SJSA1 (cell line): ENCODE measurements at places on chromosomes 16 and 17.
A peak's percentile ranks its signal among the peaks of the same experiment; 100 is the strongest.

GRCh38 chr17:62724398-62725146 is 83.5 kb downstream of the MARCHF10 start:
- no peak for DNase-seq

DNA sequence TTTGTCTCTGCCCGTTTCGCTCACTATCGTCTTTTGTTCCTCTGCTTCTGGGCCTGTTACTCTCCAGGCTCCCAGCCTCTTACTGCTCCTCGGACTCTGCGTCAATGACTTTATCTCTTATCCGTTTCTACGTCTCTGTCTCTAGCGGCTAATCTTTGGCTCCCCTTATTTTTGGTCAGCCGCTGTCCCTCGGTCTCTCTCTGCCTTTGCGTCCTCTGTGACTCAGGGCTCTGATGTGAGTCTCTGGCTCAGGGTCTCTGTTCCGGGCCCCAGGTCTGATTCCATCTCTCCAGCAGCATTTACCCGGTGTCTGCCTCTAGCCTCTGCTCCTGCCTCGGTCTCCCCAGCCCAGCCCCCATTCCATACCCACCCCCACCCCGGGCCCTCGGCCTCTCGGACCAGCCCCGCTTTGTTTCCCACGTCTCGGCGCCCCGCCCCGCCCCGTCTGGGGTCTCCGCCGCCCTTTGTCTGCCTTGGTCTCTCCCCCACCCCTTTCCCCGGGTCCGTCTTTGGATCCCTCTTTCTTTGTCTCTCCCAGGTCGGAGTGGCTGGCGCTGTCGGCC is 547 bp upstream of the ZNF48 start:
- DNase-seq, result peak; percentile 37

GRCh38 chr17:40531051-40531991 is 29.9 kb upstream of the TNS4 start:
- DNase-seq, result no peak

DNA sequence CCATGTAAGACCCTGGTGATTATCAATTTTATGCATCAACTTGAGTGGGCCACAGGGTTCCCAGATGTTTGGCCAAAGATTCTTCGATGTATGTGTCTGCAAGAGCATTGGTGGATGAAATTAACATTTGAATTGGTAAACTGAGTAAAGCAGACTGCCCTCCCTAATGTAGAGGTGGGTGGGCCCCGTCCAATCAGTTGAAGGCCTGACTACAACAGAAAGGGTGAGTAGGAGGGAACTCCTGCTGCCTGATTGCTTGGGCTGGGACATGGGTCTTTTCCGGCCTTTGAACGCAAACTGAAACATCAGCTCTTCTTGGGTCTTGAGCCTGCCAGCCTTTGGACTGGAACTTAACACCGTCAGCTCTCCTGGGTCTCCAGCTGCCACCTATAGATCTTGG is 90.6 kb downstream of the BMERB1 start:
- no peak for DNase-seq

DNA sequence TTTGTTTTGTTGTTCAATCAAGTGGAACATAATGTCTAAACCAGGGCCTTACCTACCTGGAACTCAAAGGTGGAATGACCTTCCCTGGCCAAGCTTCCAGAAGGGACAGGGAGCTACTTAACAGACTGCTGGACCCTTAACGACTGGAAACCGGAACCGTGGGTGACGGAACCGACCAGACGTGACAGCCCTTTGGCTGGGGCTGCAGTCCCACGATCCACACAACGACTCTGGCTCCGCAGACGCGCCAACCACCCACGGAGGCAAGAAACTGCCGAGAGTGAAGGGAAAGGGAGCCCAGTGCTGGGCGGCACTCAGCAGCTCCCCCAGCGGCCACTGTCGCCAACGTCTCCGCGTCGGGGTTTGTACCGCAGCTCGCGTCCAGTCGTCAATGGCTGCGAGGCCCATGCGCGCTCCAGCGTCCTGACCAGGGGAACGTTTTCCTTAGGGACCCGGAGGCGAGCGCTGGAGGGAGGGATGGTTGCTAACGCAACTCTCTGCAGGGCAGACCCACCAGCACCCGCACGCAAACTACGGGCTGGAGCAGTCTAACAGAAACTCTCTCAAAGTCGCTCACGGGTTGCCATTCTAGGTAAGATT is 5.5 kb upstream of the KIF22 start:
- peak; percentile 67 for DNase-seq

- DNase-seq, result no peak
Measured at GRCh38 chr17:68238164-68238870, 9.5 kb upstream of the AMZ2 start.

GRCh38 chr16:49615576-49615975 is 240.3 kb downstream of the ZNF423 start:
- peak; percentile 28 for DNase-seq

GRCh38 chr17:80832266-80832676 is 159.4 kb upstream of the CHMP6 start:
- DNase-seq, result peak; percentile 87

- no peak for DNase-seq
Measured at GRCh38 chr17:57104461-57105175, 19.6 kb downstream of the AKAP1 start.

DNA sequence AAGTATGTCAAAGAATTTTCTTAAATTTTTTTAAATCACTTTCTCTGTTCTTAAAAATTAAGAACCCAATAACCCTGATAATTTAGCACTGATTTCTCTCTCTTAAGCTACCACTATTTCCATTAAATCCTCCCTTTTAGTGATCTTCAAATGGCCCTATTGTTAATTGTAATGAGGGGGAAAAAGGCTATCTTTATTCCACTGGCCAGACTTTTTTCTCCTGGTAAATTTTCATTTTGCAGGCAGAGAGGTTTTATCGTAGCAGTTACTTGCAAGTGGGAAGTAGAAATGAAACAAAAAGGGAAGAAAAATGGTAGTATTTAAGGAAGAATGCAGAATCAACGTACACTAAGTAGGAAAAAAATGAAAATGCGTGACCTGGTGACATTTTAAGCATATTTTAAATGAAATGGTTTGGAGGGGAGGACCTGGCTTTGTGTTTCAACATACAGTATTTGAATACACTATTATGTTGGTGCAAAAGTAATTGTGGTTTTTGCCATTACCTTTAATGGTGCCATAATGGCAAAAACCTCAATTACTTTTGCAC is 224.9 kb downstream of the TANC2 start:
- no peak for DNase-seq

GRCh38 chr17:58537266-58537665 is 22.8 kb upstream of the MTMR4 start:
- DNase-seq, result no peak

GRCh38 chr16:12467418-12468210 is 336.1 kb downstream of the CPPED1 start:
- no peak for DNase-seq

- DNase-seq, result no peak
Measured at GRCh38 chr17:61366076-61366714, 33.4 kb upstream of the TBX2 start.

- no peak for DNase-seq
Measured at GRCh38 chr16:66155933-66156332, 210.6 kb upstream of the CDH5 start.

DNA sequence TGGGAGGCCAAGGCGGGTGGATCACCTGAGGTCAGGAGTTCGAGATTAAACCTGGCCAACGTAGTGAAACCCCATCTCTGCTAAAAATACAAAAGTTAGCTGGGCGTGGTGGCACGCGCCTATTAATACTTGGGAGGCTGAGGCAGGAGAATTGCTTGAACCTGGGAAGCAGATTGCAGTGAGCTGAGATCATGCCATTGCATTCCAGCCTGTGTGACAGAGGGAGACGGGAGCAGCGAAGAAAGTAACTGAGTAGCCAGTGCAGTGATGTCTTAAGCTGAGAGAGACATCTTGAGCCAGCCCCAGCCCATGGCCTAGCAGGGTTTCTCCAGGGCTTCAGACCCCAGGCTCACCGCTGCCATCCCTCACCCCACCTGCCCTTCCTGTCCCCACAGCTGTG is 9.8 kb upstream of the SMIM5 start:
- DNase-seq, result no peak

GRCh38 chr16:82761858-82762257 is 135.1 kb downstream of the CDH13 start:
- DNase-seq, result no peak

GRCh38 chr16:83530293-83530692 is 277.5 kb upstream of the HSBP1 start:
- no peak for DNase-seq

- DNase-seq, result no peak
Measured at GRCh38 chr17:40956401-40957254, 10.1 kb downstream of the KRT39 start.

- DNase-seq, result no peak
Measured at GRCh38 chr16:67128887-67129286, 19.1 kb downstream of the PHAF1 start.

- DNase-seq, result no peak
Measured at GRCh38 chr17:7081341-7082062, 1.5 kb upstream of the CLEC10A start.

DNA sequence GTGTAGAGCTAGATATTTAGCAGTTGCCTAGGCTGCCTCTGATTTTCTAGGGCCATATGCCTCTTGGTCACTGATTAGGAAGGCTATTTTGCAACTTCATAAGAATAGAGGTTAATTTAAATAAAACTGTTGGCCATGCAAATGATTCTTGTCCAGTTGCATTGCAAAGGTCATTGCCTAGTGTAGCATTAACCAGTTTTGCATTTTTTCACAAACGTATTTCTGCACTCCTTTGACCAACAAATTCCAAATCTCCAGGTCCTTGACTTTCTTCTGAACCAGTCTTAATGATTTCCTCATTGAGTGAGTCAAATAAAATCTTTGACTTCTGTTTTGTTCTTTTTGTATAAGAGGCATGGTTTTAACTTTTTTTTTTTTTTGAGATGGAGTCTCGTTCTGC is 33.5 kb downstream of the ERCC4 start:
- DNase-seq, result no peak

DNA sequence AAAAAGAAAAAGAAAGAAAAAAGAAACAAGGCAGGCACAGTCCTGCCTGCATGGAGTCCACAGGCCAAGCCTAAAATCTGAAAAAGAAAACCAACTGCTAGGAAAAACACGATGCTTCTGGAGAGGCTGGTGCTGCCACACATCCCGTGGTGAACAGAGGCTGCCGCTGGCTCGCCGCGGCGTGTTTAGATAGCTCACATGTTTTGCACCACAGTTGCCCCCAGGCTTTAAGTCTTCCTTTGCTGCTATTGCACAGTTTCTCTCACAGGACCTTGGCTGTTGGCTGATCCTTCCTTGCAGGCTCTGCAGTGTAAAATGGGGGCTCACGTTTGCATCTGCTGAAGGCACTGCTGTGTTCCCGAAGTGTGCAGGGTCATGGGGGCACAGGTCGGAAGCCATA is 8.6 kb downstream of the SLC6A4 start:
- DNase-seq, result no peak

DNA sequence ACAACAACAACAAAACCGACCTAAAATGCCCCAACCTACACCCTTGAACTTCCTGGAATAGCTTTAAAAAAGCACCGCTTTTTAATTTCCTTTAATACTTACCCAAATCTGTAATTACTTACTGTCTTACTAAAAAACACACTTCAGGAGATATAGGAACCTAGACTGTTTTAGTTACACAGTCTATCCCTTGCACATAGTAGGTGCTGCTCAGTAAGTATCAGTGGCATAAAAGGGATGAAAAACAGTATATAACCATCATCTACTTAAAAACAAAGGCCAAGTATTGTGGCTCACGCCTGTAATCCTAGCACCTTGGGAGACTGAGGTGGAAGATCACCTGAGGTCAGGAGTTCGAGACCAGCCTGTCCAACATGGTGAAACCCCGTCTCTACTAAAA is 6.1 kb downstream of the SUMO2 start:
- no peak for DNase-seq

DNA sequence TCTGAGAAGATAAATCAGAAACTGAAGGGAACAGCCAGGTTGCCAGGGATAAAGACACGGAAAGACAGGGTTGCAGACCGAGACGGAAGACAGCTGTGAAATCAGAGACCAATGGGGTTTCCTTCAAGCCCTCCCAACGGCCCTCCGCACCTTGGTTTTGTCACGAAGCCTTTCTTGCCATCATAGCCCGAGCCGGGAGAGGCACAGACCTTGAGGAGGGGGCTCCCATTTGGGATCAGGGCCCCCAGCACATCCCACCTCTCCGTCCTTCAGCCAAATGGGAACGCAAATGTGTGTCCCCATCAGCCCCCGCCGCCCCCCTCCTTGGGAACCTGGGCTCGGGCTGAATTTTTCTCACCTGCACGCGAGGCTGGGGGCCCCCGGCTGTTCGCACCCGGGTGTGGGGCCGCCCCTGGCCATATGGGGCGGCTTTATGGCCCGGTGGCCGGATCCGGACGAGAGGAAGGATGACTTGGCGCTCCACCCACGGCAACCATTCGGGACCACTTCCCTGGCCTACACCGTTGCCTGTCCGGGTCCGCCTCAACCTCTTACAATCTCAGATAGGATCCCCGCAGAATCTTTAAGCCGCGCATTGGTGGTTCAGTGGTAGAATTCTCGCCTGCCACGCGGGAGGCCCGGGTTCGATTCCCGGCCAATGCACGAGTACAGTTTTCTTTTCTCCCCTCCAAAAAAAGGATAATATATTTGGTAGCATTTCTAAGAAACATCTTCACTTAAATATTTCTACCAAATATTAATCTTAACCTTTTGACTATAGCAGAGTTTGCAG is 1.4 kb upstream of the HES7 start:
- DNase-seq, result peak; percentile 79

- no peak for DNase-seq
Measured at GRCh38 chr16:27935076-27935475, 128.4 kb downstream of the GSG1L start.

DNA sequence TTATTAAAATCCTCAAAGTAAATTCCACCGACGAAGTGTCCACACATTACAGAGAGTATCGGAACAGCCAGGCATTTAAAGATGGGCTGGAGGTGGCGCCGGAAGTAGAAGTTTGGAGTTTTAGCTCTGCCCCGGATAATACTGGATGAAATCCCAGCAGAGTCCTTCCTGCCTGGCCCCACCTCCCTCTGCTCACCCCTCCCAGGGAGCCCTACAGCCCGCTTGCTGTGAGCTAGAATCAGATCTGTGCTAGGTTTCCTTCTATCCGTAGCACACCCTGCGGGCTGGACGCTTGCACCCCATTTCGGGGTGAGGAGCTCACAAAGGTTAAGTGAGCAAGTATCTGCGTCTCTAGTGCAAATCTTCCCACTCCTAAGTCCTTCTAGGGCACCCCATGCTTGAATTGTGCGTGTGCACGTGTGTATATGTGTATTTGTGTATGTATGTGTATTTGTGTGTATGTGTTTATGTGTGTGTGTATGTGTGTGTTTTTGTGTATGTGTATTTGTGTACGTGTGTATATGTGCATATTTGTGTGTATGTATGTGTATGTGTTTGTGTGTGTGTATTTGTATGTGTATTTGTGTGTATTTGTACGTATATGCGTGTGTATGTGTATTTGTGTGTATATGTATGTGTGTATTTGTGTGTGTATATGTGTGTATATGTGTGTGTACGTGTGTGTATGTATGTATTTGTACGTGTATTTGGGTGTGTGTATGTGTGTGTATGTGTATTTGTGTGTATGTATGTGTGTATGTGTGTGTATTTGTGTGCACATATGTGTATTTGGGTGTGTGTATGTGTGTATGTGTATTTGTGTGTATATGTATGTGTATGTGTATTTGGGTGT is 61.4 kb downstream of the HAPSTR1 start:
- no peak for DNase-seq
